Activated T-cell treated with anti-CD3 and anti-CD28 coated beads for 24 hours (primary cell): ENCODE measurements at places on chromosomes 12 and 14.

DNA sequence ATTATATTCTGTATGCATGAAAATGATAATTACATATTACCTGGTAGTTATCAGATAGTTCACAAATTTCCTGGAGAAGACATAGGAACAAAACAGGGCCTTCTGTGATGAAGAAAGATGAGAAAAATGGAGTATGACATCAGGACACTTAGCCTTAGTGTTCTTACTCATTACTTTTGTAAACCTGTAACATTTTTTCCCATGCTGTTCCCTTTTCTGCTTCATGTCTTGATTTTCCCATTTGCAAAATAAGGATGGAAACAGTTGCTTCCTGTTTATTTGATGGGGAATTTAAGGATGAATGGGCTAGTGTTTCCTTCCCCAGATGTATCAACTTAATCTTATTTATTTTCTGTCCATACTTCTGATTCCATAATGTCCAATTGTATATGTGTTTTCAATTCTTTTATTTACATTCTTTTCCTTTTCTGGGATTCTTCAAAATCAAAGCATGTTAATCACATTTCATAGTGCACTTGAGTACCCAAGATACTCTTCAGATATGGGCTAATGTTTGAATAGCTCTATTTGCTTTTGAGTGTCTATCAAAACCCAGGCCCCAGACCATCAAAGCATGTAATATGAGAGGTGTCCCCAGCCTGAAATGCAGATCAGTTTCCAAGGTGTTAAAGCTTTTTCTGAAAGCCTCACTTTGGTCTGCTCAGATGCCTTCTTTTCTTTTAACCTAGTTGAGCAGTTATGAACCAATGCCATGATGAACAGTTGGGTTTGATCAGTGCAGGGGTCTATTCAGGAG, 260.5 kb downstream of the RAD51B start:
- DNase-seq: no peak

- no peak for DNase-seq
Measured at GRCh38 chr14:104134061-104134965, 4.1 kb upstream of the KIF26A start.

- DNase-seq: no peak
Measured at GRCh38 chr12:58206876-58207275, 265.5 kb downstream of the ATP23 start.

- peak; percentile 53 for DNase-seq
Measured at GRCh38 chr14:96038920-96039632, at the start of gene C14orf132. Gene C14orf132, plus strand, starts transcription at chr14:96039362. Its CDS starts 139 bp downstream, at chr14:96039501.

GRCh38 chr14:82755923-82756322, 1222.3 kb upstream of the SEL1L start:
- no peak for DNase-seq

DNA sequence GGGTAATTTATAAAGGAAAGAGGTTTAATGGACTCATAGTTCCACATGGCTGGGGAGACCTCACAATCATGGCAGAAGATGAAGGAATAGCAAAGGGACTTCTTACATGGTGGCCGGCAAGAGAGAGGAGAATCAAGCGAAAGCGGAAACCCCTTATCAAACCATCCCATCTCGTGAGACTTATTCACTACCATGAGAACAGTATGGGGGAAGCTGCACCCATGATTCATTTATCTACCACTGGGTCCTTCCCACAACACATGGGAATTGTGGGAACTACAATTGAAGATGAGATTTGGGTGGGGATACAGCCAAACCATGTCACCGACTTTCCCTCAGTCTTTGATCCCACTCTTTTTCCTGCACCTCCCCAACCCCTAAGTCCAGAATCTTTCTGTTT, 12.6 kb upstream of the CTDSP2 start:
- no peak for DNase-seq

DNA sequence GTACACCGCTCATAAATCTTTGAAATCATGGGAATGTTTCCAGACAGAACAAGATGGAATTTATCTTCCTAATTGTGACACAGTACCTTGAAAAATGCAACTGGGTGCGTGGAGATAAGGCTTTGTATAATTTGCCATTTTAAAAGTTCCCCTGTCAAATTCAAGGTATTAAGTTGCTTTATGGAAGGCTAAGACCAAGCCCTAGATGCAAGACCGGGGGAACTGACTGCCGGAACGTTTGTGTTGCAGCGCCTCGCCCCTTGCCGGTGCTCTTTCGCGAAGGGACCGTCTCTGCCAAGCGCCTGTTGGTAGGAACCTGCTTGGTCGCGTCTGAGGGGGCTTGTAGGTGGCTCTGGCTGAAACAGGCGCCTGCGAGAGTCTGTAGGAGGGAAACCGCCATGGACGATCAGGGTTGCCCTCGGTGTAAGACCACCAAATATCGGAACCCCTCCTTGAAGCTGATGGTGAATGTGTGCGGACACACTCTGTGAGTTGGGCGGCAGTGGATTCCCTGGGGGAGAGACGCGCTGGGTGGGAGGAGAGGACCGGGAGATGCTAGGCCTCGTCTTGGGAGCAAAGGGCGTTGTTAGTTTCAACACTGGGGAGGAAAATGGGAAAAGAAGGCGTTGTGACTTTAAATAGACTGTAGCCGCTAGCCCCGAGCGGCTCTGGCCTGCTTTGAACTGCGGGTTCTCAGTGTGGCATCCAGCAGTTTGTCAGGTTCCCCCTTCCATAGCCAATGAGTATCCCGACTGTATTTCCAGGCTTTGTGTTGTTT, at the start of gene MNAT1:
Gene MNAT1, plus strand, starts transcription at position 297 of the 778 bp plus-strand sequence. Its CDS starts 102 bp downstream, at position 399.
- peak; percentile 75 for DNase-seq
